ENCODE measurements at places on chromosomes 12 and 14.

- peak; percentile 7 for DNase-seq
These were observed 767 bp upstream of the CCNT1 start for GRCh38 chr12:48717252-48717695.

DNA sequence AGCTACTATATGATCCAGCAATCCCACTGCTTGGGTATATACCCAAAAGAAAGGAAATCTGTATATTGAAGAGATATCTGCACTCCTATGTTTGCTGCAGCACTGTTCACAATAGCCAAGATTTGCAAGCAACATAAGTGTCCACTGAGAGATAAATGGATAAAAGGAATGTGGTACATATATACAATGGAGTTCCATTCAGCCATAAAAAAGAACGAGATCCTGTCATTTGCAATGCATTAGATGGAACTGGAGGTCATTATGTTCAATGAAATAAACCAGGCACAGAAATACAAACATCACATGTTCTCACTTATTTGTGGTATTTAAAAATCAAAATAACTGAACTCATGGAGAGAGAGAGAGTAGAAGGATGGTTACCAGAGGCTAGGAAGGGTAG lies 116.6 kb downstream of the HELB start:
- no peak for DNase-seq

DNA sequence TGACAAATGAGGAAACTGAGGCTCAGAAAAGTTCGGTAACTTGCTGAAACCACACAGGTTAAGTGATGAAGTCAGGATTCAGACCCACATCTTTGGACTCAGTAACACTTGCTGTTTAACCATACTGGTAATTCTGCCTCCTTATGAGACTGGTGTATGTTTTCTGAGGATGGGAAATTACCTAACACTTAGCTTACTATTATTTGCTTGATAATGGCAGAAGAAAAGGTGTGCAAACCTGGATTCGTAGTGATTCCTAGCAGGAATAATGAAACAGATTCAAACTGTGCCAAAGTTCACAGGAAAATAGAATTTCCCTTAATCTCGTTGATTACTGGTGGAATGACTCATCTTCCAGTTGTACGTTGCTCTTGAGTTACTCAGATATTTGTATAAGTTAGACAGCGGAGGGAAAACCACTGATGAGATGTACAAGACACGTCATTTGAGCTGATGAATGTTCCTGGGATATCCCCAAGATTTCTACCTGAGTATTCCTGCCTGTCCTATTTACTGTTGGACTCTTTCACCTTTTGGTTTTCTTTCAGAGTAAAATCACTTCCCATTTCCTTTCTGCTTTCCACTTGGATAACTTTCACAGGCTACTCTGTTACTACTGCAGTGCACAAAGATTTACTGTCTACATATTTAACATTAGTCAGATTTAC lies 37.5 kb downstream of the PRORP start:
- DNase-seq: no peak

GRCh38 chr12:103839103-103839502 lies 1.9 kb downstream of the NT5DC3 start:
- no peak for DNase-seq

DNA sequence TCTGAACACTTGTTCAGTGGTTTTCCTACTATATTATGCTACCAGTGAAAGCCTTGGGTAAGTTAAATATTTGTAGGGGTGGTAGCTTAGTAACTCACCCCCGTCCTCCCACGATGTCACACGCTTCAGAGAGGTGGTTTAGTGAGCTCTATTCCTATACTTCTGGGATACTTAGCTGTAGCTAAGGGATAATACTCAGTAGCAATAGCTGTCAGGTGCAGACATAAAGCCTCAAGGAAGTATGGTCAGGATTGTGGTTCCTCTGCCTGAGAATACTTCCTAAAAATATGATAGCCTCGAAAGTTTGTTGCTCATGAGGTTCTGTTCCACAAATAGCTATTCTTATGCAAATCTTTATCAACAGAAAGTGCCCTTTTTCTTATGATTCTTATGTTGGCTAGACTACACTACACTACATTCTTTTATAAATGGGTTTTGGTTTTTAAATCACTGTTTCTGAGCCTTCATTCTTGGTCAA lies 11.9 kb downstream of the DLST start:
- no peak for DNase-seq
